ENCODE measurements at places on chromosomes 2 and 18. TPM values are rescaled to one million over a fixed set of nuclear protein-coding genes. Genes with fewer than 3 reads are reported as not detected.

The RESP18 gene
- not detected for total RNA-seq

The SCYGR3 gene
- not detected for total RNA-seq

The ZNF24 gene
- total RNA-seq, result 51.0 TPM

The NRP2 gene
- total RNA-seq, result 419 TPM

The VWA3B gene
- not detected for total RNA-seq

The UGT1A5 gene
- not detected for total RNA-seq

Measured in melanocyte of skin (primary cell).